ENCODE measurements at places on chromosomes 16 and 17.

GRCh38 chr17:83101805-83102480 is 22.5 kb downstream of the METRNL start:
- DNase-seq = no peak

DNA sequence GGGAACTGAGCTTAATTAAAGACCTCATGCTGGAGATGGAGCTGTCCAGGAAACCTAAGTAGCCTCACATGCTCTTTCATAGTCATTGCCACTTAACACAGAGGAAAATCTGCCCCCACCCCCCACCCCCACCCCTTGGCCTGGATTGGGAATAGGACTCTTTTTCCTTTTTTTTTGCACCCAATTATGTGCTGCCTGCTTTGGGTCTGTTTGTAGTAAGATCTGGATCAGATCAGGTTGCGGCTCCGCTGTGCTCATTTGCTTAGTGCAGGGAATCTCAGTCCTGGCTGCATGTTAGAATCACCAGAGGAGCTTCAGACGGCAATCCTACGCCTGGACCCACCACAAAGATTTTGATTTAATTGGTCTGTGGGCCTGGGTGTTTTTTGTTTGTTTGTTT is 219.0 kb downstream of the UTP18 start:
- no peak for DNase-seq

- DNase-seq = peak; percentile 52
Observed at GRCh38 chr17:57553991-57554825, 190.9 kb downstream of the CCDC182 start.

GRCh38 chr17:43389046-43389947 is 9.5 kb upstream of the ARL4D start:
- peak; percentile 84 for DNase-seq

DNA sequence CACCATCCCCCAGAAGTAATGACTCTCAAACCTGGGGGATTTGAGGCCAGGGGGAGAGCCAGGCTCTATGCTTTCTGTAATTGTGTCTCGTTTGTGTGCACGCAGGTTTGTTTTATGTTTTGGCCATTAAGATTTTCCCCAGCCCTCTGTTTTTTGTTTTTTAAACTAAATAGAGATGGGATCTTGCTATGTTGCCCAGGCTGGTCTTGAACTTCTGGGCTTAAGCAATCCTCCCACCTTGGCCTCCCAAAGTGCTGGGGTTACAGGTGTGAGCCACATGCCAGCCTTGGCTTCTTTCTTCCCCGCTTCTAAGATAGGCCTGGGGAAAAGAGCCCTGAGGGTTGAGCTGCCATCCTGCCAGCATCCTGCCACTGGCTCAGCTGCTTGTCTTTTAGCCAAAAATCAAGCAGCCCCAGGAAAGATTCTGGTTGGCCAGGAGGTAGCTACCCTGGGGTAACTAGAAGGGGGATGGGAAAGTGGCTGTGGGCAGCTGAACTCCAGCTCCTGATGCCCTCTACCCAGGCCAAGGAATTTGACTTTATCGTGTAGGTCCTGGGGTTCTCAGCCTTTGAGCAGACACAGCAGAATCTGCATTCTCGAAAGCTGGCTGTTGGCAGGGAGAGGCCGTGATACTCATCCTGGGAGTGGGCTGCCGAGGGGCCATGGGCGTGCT is 18.4 kb downstream of the KDM8 start:
- DNase-seq = no peak

- DNase-seq = no peak
Observed at GRCh38 chr16:49489686-49490320, 116.2 kb downstream of the C16orf78 start.

GRCh38 chr16:82652826-82653225 is 26.1 kb downstream of the CDH13 start:
- DNase-seq = no peak

DNA sequence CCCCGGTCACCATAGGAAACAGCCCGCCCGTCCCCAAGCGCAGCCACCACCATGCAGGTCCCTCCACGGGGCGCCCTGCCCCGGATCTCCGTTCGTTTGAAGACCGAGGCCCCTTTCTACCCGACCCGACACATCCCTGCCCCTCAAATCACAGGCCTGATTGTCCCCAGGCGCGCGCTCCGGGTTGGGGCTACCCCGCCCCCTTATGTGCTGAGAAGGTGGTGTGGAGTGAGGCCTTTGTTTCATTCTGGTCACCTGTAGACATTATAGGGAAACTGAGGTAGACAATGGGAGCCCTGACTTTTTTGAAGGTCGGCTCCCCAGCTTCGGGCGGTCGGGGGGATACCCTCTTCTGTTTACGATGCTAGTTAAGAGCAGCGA is 763 bp upstream of the ACTG1 start:
- DNase-seq = peak; percentile 79

- DNase-seq = peak; percentile 89
Observed at GRCh38 chr17:65287040-65287439, 149.9 kb downstream of the RGS9 start.

DNA sequence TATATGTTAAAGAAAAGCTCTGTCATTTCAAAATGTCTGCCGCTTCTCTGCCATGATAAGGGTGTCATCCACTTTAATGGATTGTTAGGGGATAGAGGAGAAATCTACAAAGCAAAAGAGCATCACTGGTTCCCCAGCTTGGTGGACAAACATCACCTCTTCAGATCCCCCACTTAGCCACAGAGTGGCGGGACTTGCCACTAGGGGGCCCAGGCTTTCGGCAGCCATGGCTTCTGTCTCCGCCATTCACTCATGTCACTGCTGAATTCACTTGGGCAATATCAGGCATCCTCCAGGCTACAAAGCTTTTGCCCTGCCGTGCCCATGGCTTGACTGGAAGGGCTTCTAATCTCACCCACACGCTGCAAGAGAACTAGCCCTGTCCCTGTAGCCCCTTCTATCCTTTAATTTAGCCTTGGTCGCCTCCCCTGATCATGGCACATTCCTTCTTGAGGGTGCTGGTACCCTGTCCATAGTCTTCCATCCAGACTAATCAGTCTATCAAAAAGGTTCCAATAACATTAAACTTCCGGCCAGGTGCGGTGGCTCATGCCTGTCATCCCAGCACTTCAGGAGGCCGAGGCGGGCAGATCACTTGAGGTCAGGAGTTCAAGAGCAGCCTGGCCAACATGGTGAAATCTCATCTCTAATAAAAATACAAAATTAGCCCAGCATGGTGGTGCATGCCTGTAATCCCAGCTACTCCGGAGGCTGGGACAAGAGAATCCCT is 34.7 kb downstream of the SBK1 start:
- peak; percentile 35 for DNase-seq

DNA sequence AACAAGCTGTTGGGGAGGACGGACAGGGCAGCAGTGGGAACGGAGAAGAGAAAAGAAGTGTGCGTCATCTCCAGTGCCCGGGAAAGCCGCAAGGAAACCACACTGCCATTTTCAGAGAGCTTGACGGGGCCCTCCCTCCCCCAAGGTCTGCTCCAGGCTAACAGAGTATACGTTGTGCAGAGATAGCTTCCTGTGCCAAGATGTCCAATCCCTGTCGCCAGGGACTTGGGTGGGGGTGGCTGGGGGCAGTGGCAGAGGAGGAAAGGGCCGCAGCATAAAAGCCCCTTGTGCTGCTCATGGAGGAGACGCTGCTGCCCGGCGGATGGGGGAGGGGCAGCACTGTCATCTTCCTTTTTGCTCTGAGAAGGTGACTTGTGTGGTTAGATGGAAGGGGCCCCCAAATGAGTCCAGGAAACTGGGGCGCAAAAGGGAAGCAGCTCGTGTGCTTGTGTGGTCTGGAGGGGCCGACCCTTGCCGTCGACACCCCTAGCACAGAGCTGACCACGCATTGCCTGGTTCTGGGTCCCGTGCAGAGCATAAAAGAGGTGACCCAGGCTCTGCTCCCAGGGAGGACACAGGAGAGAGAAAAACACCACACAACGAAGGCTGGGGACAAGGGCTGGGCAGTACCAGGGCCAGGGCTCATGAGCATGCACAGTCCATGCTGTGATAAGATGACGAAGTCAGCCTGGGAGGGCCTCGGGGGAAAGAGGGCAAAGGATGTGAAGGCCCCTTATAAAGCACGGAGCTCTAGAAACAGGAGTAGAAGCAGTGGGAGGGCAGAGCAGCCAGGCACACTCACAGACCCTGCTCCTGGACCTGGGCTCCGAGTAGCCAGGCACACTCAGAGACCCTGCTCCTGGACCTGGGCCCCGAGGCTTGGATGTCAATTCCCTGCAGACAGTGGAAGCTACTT is 372.7 kb downstream of the SLC39A11 start:
- DNase-seq = peak; percentile 73

DNA sequence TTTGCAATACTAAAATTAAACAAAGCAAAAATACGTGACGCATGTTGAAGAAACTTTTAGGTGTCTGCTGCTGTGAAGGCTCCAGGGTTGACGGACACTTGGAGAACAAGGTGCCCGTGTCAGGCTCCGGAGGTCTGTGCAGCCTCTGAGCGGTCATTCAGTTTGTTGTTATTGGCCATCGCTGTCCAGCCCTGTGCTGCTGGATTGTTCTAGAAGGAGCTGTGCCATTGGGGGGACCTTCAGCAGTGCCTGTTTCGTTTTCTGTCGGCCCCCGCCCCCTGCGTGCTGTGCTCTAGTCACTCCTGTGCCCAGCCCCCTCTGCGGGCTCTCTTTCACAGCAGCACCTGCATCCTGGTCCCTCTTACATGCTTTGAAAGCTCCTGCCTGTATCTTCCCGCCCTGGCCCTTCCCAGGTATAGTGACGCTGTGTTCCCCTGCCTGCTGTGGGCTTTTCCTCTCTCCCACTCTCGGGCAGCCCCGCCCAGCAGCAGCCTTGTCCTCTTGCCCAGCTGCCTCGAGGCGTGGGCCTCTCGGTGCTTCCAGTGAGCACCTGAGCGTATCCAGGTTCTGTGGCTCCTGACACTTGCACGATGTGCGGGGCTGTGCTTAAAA is 50.7 kb downstream of the RNF213 start:
- DNase-seq = no peak

DNA sequence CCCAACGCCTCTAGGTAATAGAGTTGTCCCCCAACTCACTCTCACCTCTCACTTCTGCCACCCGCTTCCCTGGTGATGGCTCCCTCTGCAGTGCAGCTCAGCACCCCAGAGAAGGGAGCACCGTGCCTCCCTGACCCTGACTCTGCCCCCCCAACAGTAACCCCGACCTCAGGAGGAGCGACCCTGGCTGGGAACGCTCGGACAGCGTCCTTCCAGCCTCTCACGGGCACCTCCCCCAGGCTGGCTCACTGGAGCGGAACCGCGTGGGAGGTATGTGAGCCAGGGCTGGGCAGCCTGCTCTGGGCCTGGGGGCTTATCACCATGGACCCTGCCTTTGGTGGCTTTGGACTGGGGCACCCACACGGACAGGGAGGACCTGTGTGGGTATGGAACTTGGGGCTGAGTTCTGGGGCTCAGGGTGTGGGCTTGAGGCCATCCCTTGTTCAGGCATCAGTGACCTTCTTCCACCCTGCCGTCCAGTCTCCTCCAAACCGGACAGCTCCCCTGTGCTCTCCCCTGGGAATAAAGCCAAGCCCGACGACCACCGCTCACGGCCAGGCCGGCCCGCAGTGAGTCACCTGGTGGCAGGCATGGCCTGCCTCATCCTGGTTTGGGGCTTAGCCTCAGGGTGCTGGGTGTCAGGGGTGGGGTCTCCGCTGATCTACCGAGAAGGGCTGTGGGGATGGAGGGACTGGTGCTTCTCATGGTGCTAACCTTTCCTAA is 6.7 kb upstream of the C17orf107 start:
- no peak for DNase-seq

- no peak for DNase-seq
Observed at GRCh38 chr16:61842666-61843065, 193.6 kb downstream of the CDH8 start.

- DNase-seq = no peak
Observed at GRCh38 chr16:2083876-2084780, 36.3 kb downstream of the TSC2 start.

DNA sequence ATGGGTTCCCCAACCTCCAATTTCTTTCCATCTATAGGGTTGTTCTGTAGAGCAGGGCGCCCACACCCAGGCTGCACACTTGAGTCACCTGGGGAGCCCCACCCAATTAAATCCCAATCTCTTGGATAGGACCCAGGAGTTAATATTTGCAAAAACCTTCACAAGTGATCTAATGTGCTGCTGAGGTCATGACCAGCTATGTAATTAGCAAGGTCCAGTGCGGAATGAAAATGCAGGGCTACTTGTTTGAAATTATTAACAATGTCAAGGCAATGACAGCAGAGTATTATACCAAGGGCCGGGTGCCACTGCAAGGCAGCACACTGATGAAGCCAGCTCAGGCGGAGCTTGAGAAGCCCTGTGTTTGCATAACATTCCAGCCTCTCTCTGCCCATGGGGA is 302.7 kb downstream of the MAF start:
- no peak for DNase-seq

- DNase-seq = no peak
Observed at GRCh38 chr17:75610103-75610984, 22.7 kb downstream of the MYO15B start.

DNA sequence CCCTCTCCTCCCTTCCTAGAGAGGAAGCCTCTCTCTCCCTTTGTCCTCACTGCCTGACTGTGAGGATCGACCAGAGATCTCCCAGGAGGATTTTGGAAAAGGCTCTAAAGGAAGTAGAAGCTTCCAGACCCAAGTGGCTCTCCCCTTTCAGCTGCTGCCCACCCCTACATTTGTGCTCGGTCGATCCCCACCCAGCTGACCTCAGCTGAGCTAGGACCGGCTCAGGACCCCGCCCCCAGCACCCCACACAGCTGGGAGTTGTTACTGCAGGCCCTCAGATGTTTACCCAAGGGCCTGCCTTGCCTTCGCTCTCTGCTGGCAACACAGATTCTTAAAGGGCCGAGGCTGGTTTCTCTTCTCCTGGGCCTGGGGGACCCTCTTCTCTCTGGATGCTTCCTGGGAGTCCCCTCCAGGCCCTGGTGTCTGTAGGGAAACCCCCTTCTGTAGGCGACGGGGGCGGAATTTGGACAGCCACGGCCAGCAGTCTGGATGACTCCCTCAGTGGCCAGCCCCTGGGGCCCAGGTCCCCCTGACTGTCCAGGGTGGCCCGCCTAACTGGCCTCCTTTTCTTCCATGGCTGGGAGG is 26.9 kb upstream of the TIMP2 start:
- DNase-seq = no peak

- no peak for DNase-seq
Observed at GRCh38 chr17:12591021-12591735, 74.5 kb upstream of the MYOCD start.

DNA sequence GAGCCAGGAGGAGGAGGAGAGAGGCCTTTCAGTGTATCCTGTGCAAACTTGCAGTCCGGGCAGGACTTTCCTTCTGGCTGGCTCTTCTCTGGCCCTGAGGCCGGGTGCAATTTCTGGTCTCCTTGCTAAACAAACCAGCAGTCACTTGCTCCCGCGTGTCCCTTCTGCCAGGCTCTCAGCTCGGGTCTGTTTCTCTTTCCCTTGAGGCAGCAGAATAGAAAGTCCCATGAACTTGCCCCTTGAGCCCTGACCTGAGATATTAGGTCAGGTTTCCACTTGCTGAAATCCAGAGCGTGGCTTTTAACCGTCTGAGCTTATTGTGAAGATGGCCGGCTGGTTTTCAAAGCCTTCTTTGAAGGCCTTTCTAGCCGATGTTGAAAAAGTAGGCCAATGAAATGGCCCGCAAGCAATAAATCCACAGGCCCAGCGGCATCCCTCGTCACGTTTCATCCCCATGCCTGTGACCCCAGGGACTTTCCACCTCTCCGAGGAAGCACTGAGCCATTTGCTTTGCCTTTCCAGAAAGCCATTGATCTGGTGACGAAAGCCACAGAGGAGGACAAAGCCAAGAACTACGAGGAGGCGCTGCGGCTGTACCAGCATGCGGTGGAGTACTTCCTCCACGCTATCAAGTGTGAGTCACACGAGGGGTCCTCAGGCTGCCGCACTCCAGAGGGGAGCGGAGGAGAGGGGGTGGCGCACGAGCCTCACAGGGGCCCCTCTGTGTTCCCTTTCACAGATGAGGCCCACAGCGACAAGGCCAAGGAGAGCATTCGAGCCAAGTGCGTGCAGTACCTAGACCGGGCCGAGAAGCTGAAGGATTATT is 4.5 kb downstream of the VPS4A start:
- DNase-seq = no peak

Data from fibroblast of skin of right biceps (primary cell).